ENCODE measurements at places on chromosomes 5 and 9.

- DNase-seq, result no peak
Observed at GRCh38 chr9:89508951-89509615, 11.2 kb upstream of the SEMA4D start.

- DNase-seq, result no peak
Observed at GRCh38 chr9:85742597-85742936, 813 bp upstream of the AGTPBP1 start.

GRCh38 chr9:69253057-69253456 is 72.0 kb upstream of the ENTREP1 start:
- no peak for DNase-seq

GRCh38 chr9:114488398-114489129 is 16.7 kb downstream of the WHRN start:
- DNase-seq, result no peak

DNA sequence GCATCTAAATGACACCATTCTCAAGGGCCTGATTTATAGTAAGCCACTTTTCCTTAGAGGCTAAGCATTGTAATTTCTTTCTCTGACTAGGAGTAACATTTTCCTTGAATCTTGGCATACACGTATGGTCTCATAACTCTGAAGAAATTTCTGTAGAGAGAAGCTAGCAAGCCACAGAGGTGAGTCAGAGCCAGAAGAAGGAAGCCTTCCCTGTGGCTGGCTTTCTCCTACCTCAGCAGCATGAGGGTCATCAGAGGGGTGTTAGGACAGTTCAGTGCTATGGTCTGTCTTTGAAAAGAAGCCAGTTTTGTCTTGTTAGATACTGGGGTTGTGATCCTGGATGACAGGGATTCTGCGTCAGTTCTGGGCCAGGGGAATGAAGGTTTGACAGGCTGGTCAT is 3.2 kb downstream of the SNX30 start:
- DNase-seq, result no peak

GRCh38 chr9:133970581-133971058 is 21.5 kb downstream of the VAV2 start:
- no peak for DNase-seq

DNA sequence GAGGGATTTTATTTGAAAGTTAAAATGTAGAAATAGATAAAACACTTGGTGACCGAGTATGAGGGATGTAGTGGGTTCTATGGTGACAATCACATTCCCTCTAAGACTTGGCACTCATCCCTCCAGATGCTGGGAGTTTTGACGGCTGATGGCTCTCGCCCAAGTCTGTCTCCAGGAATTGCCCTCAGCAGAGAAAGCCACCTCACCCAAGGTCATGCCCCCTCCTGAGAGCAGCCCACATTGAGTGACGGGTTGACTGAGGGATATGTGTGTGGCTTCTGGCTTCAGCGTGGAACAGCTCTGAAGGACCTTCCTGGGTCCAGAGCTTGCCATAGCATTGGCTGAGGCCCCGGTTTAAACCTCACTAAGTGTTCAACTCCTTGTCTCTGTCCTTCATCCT is 19.4 kb downstream of the CAVIN4 start:
- DNase-seq, result no peak

- DNase-seq, result no peak
Observed at GRCh38 chr5:144142139-144142823, 28.2 kb downstream of the YIPF5 start.

- no peak for DNase-seq
Observed at GRCh38 chr5:31750215-31750614, 111.3 kb downstream of the PDZD2 start.

- no peak for DNase-seq
Observed at GRCh38 chr9:84500826-84501225, 160.3 kb upstream of the SLC28A3 start.

DNA sequence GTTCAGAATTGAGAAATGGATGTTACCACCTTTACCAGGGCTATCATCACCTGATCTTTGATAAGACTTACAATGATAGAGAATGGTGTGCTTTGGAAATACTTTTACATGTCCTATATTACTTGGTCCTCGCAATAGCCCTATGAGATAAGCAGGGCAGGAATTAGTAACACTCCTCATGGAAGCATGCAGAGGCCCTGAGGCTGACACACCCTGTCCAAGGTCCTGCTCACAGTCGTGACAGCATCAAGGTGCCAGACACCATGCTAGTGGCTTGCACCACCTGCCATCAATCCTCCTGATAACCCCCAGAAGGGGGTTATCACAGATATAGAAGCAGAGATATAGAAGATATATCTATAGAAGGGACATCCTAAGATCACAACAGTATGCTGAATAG is 216.8 kb upstream of the TBC1D2 start:
- DNase-seq, result no peak

DNA sequence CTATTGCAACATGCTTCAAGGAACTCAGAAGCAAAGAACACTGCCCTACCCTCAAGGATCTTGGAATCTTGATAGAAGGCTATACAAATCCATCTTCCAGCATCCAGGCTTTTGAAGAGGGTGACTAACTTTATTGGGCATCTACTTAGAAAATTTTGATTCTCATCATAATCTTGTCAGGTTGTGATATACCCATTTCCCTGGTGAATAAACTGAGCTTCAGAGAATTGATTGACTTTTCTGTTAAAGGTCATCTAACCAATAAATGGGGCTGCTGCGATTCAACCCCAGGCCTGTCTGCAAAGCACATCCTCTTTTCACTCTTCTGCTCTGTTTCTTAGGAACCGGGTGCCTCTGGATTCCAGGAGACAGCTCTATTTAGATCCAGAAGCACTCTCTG is 19.9 kb upstream of the INSYN2B start:
- no peak for DNase-seq

GRCh38 chr9:38047301-38048251 is 21.5 kb downstream of the SHB start:
- DNase-seq, result no peak

- no peak for DNase-seq
Observed at GRCh38 chr5:135543001-135543484, 7.3 kb upstream of the NEUROG1 start.

- DNase-seq, result no peak
Observed at GRCh38 chr9:105510024-105510423, 47.9 kb upstream of the FKTN start.

DNA sequence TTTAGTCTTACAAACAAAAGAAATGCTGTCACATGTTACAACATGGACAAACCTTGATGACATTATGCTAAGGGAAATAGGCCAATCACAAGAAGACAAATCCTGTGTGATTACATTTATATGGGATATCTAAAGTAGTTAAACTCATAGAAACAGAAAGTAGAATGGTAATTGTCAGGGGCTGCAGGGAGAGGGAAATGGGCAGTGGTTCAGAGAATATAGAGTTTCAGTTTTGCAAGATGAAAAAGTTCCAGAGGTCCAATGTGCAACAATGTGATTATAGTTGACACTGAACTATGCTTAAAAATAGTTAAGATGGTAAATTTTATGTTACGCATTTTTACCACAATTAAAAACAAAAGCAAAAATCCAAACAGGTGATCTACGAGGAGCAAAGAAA is 265.5 kb downstream of the NDUFS4 start:
- DNase-seq, result no peak

DNA sequence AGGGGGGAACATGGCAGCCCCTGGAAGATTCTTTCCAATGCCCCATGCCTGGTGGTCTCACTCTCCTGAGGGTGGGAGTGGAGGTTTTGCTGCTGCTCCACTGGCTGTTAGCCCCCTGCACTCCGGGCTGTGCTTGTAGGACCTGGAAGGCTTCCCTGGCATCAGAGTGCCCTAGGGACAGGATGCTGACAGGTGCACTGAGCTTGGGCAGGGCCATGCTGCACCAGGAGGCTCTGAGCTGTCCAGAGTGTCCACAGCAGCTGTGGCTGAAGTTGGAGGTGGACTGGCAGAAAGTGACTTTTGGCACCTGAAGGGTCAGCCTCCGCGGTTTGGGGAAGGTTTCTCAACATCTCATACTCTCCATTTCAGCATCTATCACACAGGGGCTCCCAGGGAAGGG is 249.1 kb downstream of the GADD45G start:
- DNase-seq, result no peak

- DNase-seq, result no peak
Observed at GRCh38 chr5:90807496-90807895, 248.9 kb downstream of the ADGRV1 start.

DNA sequence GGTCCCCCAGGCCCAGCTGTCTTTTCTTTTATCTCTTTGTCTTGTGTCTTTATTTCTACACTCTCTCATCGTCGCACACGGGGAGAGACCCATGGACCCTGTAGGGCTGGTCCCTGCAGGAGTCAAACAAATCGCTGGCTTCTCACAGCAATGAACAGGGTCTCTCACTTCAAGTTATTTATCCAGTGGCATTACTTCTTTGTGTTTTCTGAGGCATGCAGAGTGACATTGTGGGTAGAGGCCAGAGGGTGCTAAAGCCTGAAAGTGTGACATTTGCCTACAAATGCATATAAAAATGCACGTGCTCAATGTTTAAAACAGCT is 127.6 kb downstream of the ST8SIA4 start:
- DNase-seq, result no peak

GRCh38 chr5:72854419-72854818 is 38.0 kb downstream of the TNPO1 start:
- no peak for DNase-seq

DNA sequence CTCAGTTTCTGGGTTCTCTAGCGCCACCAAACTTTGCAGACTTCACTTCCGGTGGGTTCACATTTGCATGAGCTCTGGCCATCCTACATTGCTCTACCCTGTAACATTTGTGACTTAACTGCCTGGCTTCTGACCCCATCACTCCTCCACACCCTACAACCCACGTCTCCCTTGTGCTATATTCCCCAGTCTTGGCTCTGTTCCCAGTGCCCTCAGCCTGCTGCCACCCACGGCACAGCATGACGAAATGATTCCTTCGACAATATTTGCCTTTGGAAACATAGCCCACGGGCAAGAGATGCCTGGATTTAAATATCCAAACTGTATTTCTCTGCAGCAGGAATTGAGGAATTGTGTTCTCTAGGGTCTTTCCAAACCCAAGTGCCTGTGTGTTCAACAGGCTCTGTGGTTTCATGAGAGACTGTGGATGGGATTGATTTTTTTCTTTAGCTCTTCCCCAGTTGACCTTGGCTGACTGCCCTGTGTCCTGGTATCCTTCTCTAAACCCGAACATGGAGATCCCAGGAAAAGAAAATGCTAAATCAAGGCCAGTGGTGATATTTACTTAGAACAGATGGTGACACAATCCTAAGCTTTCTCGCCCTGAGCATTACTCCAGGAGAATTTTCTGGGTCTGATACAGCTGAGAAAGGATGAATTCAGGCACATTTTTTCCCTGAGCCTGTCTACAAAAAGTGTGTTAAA is 44.4 kb upstream of the GRIA1 start:
- DNase-seq, result no peak

GRCh38 chr5:32679218-32679617 is 31.9 kb upstream of the NPR3 start:
- DNase-seq, result no peak

DNA sequence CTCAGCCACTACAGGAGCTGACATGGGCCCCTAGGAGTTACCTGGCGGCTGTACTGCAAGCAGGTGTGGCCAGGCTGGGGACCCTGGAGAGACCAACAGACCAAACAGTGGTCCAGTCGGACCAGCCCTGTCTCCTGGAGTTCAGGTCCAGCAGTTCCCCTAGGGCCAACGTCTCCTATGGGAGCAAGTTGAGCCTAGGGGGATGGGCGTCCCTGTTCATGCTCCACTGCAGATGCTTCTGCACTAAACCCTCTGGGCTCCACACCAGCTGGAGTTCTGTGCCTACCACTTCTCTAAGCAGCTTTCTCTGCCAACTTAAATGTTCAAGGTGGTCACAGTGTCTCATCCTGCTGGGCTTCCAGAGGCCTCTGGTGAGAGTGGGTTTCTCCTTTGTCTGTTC is 20.6 kb upstream of the OMD start:
- DNase-seq, result no peak

GRCh38 chr9:22990349-22990748 is 543.7 kb downstream of the DMRTA1 start:
- no peak for DNase-seq

GRCh38 chr9:129944506-129945116 is 98.4 kb downstream of the FNBP1 start:
- peak; percentile 52 for DNase-seq

DNA sequence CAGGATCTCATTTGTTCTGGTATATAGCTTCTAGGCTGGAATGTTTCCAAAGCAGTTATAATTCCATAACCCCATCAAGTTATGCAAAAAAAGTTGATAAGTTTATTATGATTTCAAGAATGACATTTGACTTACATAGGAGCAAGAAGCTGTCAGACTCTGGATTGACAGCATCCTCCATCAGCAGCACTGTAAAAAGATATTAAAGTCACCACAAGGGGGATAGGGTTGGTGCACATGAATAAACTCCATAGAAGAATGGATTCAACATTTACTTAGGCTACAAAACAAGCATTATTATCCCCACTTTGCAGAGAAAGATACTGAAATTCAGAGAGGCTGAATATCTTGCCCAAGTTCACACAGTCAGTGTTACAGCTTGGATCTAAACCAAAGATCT is 208.9 kb upstream of the SLC30A5 start:
- DNase-seq, result no peak

- DNase-seq, result no peak
Observed at GRCh38 chr5:38446029-38446522, 110.4 kb downstream of the LIFR start.

- DNase-seq, result no peak
Observed at GRCh38 chr9:79662537-79662956, 90.8 kb downstream of the TLE4 start.

DNA sequence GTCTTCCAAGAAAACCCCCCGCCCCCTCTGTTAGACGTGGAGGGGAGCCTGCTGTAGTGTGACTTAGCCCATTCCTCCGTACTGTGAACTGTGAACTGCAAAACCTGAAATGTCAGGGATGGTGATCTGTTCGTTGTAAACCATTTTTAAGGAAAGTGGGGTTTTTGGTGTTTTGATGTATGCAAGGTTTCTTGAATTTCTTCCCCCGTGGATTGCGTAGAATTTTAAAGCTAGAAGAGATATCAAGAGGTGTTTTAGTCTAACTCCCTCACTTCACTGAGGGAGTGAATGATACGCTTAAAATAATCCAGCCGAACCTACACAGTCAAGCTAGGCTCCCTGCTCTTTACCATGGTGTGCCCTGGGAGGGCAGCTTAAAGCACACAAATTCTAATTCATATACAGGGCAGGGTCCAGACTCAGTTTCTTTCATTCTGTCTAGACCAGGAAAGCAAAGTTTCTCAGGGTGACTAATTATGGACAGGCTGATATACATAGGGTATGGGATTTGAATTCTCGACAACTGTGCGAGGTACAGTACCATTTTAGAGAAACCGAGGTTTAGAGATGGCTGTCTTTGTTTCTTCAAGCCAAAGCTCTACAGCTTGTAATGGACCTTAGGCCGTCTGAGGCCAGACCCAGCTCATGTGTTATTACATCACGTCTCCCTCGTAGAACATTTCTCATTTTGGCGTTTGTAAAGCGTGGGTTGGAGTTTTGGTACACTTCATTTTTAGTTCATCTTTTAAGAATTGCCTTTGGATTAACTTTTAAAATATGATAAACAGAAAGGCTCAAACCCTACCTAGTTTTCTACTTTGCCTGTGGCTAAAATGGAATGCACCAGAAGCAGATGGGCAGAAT is 2.7 kb downstream of the PTGER4 start:
- DNase-seq, result no peak

GRCh38 chr9:73260506-73260905 is 108.8 kb downstream of the ANXA1 start:
- DNase-seq, result no peak
